ENCODE measurements at places on chromosomes 7 and 10.

DNA sequence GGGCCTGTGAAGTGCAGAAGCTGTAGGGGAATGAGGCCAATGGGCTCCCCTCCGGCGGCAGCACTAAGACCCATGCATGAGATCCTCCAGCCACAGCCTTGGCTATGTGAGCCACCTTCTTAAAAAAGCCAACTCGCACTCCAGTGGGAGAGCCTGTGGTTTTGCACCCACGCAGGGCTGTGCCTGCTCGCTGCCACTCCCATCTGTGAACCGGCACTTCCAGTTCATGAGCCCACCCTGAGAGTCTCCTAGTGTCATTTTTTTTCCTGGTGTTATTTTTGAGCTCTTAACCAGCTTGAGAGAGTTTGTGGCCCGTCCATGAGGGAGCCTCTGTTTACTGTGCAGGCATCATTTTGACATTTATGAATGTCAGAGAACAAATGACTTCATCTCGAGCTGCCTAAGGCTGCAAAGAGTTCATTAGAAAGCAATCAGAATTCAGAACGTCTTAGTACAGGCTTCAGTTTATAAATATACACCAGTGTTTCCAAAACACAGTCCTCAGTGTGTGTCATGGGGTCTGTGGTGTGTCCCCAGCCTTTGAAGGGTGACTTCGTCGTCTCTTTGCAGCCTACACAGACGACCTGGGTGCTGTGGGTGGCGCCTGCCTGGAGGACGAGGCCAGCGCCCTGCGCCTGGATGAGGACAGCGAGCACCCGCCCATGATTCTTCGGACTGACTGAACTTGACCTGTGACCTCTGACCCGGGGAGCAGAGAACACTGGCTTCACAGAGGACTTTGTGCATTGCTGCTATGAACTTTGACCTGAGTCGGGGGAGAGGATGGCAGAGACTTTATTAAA lies 40.4 kb downstream of the WIPI2 start:
- DNase-seq, result no peak

GRCh38 chr10:25843551-25844170 lies 90.4 kb upstream of the MYO3A start:
- DNase-seq, result no peak

DNA sequence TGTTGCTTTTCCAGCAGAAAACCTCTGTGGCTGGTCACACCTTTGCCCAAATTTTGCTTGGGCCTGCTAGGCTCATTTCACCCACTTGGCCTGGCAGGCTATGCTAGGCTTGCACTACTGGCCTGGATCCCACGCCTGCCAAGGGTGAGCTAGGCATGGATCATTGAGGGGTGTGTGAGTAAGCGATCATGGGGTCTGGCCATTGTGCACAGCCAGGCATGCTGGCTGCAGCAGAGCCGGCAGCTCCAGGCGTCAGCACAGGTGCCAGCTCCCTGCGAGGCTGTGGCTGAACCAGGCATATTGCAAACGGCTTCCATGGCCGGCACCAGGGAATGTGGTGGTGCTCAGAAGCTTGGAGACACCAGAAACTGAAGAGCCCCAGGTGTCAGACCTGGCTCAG lies 19.2 kb downstream of the CFAP70 start:
- no peak for DNase-seq

- DNase-seq, result no peak
Observed at GRCh38 chr7:96495751-96496216, 173.9 kb upstream of the SLC25A13 start.

- peak; percentile 74 for DNase-seq
Observed at GRCh38 chr10:129945941-129946760, 17.9 kb downstream of the EBF3 start.

DNA sequence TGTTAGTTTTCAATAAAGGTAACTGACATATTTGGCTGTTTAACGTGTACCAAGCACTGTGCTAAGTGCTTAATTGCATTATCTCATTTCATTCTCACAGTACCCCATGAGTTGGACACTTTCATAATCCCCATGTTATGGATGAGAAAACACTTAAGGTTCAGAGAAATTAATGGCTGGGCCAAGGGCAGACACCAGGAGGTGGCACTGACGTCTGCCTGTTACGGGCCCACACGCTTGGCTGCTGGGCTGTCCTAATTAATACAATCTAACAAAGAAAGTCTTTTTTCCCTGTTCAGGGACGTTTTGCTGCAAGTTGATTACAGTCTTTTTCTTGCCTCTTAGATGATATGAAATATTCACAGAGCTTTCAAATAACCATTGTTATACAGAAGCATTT lies 16.1 kb downstream of the DYDC2 start:
- DNase-seq, result no peak

- no peak for DNase-seq
Observed at GRCh38 chr10:61760943-61761824, 98.5 kb downstream of the CABCOCO1 start.

GRCh38 chr10:21754410-21755011 lies 220.5 kb downstream of the MLLT10 start:
- no peak for DNase-seq

DNA sequence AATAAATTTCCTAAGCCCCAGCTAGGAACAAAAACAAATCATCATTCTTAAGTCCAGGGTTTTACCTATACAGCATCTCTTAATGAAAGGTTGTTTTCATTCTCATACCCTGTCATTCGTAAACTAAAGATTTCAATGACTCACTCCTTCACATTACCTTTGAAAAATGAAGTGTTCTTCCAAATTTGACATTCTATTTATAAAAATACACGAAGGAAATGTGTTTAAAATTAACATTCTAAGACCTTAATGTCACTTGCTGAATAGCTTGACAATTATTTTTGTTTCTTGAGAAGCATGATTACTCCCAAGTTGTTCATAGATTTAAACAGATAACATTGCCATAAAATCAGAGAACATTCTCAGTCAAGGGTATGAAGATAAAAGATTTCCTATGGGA lies 1188.3 kb upstream of the SORCS1 start:
- DNase-seq, result no peak

- DNase-seq, result no peak
Observed at GRCh38 chr7:37394158-37394557, 54.5 kb downstream of the ELMO1 start.

GRCh38 chr10:111082102-111082975 lies 5.5 kb downstream of the ADRA2A start:
- no peak for DNase-seq

- DNase-seq, result peak; percentile 37
Observed at GRCh38 chr10:86367152-86367951, 757 bp upstream of the GRID1 start.

GRCh38 chr10:114674346-114674745 lies 16.3 kb upstream of the ABLIM1 start:
- DNase-seq, result no peak

DNA sequence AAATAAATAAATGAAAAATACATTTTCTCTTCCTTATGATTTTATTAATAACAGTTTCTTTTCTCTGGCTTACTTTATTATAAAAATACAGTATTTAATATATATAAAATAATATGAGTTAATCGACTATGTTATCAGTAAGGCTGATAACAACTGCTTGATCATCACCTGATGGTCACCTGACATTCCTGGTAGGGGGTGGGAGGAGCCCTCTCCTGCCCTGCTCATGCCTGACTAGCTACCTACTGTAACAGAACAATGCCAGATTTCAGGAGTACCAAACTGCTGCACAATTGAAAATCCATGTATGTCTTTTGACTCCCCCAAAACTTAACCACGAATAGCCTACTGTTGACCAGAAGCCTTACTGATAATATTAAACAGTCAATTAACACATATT lies 1.3 kb upstream of the APBB1IP start:
- DNase-seq, result no peak

- DNase-seq, result no peak
Observed at GRCh38 chr7:139915864-139916716, 87.0 kb downstream of the TBXAS1 start.

GRCh38 chr7:44959433-44959951 lies 19.3 kb downstream of the MYO1G start:
- no peak for DNase-seq

GRCh38 chr10:51080311-51081006 lies 6.2 kb downstream of the PRKG1 start:
- no peak for DNase-seq

- no peak for DNase-seq
Observed at GRCh38 chr7:147992698-147993097, 597.9 kb upstream of the C7orf33 start.

- DNase-seq, result no peak
Observed at GRCh38 chr10:102090772-102091171, 25.6 kb downstream of the HPS6 start.

GRCh38 chr10:109861081-109861480 lies 62.2 kb downstream of the XPNPEP1 start:
- DNase-seq, result no peak

GRCh38 chr10:101292194-101293006 lies 61.6 kb upstream of the BTRC start:
- DNase-seq, result no peak

DNA sequence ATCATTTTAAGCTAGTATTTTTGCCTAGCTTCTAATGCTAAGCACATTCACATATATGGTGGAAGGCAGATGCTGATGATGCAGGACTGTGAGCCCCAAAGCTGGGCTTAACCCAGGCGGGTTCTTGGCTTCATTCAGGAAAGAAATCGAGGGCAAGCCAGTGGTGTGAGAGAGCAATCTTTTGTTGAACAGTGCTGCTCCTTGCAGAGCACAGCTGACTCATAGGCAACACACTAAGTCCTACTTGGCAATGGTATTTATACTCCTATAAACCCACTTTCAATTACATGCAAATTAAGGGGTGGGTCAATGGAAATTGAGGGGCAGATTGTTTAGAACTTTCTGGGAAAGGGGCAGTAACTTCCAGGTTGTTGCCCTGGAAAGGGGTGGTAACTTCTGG lies 42.0 kb upstream of the CELF2 start:
- no peak for DNase-seq

All from muscle of arm (tissue), 14 donors.